Activated naive CD8-positive, alpha-beta T cell treated with anti-CD3 and anti-CD28 coated beads, Interleukin-2, amount 50 U/mL, for 16 hours (primary cell): ENCODE measurements at places on chromosomes 3 and 15.

- no peak for DNase-seq
Measured at GRCh38 chr3:29374226-29374625, 93.4 kb downstream of the RBMS3 start.

DNA sequence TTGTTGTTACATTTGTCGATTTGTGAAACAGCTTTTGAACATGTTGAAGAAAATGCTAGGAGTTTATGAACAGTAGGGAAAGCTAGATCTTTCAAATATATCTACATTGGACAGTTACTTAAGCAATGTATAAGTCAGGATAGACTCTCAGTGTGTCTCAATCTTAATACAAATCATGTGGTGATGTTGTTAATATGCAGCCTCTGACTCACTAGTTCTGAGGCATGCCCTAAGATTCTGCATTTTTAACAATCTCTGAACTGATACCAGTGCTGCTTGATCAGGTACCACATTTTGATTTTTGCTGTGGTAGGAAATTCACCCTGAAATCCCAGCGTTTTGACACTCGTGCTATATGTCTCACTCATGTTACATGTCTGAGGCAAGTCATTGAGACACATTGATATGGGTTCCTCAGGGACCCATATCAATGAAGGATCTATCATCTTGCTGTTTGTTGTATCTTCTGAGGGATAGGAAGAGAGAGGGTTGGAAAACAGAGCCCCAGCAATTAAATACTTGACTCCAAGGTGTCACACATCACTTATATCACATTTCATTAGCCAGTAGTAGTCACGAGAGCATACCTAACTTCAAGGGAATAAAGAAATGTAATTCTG is 597.9 kb downstream of the TAFA4 start:
- no peak for DNase-seq

DNA sequence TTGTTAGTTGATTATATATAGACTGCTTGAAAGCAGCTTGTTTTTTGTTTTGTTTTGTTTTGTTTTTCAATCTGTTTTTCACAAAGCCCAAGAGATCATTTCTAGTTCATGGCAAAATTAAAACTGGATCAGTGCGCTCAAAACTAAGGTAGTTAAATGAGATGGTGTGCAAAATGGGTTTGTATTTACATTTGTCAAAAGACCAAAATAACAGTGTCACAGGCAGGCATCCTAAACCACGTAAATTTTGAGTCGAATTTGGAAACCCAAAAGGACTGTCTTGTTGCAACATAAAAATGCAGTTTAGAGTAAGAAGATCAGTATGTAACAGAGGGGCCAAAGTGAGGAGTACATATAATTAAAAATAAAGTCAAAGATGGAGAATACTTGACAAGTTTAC is 2.4 kb downstream of the DMXL2 start:
- DNase-seq, result no peak

DNA sequence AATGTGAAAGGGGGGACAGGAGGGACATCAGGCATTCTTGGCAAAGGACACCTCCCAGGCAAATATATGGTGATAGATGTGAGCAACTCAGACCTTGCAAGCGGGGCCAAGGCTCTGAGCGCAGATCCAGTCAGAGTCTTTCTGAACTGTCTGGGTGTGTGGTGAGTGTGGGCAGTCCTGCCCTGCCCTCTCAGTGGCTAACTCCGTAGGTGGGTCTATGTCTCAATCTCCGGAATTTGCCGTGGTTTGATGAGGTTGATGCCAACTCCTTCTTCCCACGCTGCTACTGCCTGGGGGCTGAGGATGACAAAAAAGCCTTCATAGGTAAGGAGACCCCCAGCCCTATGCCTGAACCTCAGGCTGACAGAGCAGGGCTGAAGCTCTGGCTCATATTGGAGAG is 7.4 kb downstream of the TTLL3 start:
- no peak for DNase-seq

DNA sequence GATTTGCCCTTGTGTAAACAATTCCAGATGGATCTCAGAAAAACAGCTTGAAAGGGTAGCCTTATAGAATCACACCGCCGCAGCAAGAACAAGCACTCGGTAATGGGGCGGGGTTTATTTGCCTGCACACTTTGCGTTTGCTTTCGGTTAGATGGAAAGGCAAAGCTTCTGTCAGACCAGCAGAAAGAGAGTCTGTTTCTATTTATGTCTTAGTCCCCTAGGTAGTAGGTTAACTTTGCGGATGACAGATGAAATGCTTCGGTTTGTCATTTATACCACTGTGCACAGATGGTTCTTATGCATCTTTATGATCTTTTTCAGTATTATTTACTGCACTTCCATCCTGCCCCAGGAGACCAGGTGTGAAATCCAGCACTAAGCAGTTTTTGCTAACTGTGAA is 62.2 kb downstream of the PYDC2 start:
- no peak for DNase-seq

DNA sequence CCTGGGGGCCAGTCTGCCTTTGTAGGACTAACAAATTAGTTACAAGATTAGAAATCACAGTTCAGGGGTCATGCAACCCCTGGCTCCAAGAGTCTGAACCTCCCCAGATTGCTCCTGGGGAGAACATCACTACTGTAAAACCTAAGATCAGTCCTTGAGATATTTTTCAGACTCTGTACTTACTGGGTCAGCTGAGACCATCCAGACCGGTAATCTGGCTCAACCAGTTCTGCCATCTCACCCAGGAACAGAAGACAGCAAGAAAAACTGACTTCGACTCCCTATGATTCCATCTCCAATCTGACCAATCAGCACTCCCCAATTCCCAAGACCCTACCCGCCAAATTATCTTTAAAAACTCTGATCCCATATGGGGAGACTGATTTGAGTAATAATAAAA is 47.5 kb downstream of the NMD3 start:
- DNase-seq, result no peak

GRCh38 chr3:131107637-131108433 is 81.2 kb downstream of the NEK11 start:
- DNase-seq, result no peak
